ENCODE measurements at places on chromosomes 1 and 21. TPM values are rescaled to one million over a fixed set of nuclear protein-coding genes. Genes with fewer than 3 reads are reported as not detected.

DNA sequence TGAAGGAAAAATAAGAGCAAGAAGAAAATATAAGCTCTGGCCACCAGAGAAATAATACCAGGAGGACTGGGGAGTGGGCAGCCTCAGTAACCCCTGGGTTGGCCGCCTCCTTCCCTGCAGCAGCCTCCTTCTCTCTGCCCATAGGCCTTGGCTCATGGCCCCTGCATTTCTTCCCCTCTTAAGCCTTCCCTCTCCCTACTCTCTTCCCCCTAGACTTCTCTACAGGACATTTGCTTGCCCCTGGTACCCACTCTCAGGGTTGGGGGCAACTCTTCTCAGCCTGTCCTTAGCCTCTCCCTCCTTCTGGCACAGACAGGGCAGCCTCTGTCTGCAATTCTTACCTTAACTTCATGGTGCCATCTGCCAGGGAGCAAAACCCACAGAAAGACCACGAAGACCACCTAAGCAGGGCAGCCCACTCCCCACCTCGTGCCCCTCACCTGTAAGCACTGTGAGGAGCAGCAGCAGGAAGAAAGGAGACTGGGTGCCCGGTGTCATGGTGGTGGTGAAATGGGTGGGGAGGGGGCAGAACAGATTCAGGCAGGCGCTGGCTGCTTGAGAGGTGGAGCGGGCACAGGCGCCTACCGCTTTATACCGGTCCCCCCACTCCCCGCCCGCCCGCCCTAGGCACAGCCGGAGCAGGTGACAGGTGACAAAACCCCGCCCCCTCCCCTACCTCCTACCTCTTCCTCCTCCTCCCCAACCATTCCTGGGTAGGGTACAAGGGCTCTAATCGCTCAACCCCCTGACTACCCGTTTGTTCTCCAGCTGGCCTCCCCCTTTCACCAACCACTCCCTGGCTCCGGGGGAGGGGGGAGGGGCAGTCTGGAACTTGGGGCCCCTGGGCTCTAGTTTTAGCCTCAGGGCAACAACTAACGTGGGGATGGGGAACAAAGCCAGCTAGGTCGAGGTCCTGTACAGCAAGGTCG lies 15.1 kb downstream of the THBS3 start:
- no peak for DNase-seq

- no peak for DNase-seq
Measured at GRCh38 chr1:67738401-67738800, 53.4 kb downstream of the GADD45A start.

DNA sequence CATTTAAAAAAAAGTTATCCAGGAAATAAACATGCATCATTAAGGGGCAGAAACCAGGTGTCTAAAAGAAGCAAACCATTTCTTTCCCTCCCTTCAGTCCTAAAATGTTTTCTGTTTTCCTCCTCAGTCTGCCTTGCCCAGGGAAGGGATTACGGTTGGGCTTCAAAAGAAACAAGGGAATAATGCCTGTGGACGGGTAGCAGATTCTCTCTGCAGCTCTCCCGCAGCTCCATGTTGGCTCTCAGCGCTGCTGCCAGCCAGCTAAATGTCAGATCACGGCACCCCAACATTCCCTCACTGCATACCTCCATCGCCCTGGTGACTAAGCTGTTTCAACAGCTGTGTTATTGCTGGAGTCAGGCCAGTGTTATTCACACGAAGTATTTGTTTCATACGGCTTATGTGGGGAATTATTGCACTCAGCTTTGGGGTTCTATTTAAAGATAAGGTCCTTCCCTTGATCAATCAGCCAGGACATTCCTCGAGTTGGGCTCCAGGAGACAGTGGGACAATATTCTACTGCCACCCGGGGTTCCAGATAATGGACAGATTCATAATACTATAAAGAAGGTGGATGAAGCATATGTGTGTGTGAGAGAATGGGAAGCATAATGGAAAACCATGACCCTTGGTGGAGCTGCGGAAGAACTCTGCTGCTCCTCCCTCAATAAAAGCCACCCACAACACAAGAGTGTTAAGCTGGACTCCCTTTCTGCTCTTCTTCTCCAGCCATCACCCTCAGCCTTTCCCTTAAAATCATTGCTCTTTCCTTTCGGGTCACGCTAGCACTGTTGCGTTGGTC lies 58.2 kb downstream of the WLS start:
- DNase-seq = peak; percentile 98

DNA sequence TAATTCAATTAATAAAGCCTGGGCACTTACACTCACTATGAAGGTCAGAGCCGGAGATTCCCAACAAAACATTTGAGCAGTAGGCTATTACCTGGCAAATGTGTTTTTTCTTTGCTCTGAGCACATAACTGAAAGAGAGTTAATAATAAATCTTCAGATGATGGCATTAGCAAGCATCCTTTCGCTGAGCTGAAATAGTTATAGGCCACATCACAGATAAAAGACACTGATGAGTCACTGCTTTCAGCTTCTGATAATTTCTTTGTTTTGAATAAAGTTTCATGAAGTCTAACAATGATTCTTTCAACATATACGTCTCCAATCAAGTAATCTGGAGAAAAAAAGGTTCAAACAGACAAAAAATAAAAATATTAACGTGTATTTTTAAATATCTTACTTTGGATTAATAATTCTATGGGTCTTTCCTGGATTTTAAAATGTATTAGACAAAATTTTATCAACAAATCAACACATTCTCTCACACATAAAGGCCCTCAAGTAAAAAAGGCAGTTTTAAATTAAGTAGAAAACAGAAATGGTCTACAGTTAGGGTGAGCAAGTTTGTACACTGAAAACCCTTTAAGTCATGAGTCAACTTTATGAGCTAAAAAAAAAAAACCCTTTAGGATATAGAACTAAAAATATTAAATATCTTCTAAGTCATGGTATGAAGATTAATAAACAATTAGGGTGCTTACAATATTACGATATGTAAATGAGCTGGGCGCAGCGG lies 33.1 kb downstream of the LTN1 start:
- DNase-seq = peak; percentile 87

The TLCD4 gene
- 2.1 TPM for total RNA-seq

Measured in fibroblast of lung (primary cell).